Stimulated activated CD8-positive, alpha-beta memory T cell treated with anti-CD3 and anti-CD28 coated beads, Interleukin-2, amount 100 ng/mL, for 1 hour (primary cell): ENCODE measurements at places on chromosomes 12 and 14.

GRCh38 chr12:132471011-132471857 is 18.7 kb upstream of the FBRSL1 start:
- DNase-seq: no peak

- DNase-seq: peak; percentile 71
Observed at GRCh38 chr12:105330283-105330930, at the start of gene C12orf75. Gene C12orf75, plus strand, starts transcription at chr12:105330691. Its CDS starts 201 bp downstream, at chr12:105330892.

DNA sequence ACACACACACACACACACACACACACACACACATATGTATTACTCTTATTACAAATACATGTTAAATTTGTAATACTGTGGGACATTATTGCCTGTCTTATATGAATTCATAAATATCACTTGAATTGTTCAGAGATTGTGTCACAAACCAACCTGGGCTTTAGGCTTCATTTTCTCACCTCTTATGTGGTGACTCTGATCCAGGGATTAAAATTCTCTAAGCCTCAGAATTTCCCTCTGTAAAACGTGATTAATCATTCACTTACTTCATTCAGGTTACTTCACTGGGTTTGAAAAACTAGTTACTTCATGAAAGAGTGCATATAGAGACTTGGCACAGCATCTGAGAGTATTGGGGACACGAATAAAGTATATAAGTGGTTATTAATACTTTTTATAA is 240.3 kb upstream of the PDZRN4 start:
- DNase-seq: no peak

DNA sequence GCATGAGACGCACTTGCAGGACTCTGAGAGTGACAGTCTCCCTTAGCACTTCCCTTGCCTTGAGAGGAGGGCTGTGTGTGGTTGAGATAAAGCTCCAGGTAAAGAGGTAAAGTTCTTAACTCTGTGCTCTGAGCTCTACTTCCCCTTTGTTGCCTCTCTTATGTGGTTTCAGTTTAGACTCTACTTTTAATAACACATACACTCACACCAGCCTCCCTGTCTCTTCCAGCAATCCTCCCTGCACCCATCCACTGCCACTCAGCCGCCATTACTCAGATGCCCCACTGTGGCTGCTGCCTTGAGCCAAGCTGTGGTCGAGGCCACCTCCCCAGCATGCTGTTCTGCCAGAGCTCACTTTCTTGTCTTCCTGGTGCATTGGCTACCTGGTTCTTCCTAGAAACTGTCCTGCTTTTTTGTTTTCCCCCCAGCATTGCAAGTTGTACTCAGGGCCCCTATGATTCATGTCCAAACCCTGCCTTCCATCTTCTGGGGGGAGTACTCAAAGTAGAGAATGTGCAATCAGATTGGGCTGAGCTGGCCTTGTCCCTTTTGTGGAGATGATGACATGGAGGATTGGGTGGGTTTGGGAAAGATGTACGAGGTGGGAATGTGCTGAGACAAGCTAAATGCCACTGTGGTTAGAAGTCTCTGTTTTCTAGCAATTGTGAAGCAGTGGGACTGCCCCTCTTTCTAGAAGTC is 115.5 kb upstream of the PARP11 start:
- no peak for DNase-seq

GRCh38 chr14:60684203-60684602 is 34.9 kb upstream of the SIX1 start:
- DNase-seq: no peak

DNA sequence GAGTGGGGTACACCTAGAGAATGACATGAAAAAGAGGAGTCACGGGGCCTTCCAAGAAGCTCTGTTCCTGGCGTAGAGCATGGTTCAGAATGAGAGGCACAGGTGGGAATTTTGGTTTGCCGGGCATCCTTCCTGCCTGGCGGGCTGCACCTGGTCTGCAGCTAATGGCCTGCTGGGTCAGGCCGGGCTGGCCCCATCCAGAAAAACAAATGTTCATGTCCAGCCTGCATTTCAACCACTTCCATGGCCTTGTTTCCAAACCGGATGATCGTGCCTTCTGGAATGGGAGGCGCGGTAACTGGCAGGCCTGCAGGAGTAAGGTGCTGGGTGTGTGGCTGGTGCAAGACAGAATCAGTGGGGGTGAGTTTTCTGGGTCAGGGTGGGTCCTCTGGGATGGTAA is 14.4 kb downstream of the TEAD4 start:
- no peak for DNase-seq

DNA sequence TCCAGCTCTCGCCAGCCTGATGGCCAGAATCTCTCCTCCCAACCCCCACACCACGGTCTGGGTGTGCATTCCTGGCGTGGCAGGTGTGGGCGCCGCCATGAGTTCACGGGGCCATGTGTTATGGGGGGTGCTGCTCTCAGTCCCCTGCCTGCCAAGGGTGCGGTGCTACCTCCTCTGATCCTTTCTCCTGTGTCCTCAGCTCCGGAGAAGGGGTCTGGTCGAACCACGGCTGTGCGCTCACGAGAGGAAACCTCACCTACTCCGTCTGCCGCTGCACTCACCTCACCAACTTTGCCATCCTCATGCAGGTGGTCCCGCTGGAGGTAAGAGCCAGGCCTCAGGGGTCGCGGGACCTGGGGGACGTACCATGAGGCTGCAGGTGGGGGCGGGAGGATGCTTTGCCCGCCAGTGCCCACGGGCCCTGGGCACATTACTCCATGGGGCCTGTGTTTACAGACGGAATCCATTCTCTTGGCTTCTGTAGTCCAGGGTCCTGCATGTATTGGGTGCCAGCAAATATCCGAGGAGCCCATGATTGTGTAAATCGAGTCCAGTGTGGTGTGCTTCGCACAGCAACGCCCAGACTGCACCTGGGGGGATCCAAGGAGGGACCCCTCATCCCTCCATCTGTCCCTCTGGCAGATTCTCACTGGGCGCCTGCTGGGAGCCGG is 130.8 kb downstream of the ADGRD1 start:
- DNase-seq: no peak

DNA sequence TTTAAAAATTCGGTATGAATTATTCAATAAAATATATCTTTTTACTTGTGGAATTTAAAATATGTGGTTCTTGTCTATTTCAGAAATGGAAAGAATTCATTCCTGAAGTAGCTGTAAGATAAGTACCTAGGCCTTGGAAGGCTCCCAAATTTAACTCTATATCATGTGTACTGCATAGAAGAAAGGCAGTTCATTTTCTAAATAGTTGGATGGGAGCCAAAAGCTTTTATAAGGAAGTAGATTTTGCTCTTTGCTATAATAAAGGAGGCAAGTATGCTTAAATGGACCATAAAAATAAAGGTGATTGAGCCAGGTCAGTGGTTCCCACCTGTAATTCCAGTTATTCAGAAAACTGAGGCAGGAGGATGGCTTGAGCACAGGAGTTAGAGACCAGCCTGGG is 187.5 kb downstream of the ATXN7L3B start:
- no peak for DNase-seq

- DNase-seq: no peak
Observed at GRCh38 chr12:94792693-94793092, 142.3 kb upstream of the TMCC3 start.

GRCh38 chr12:46743456-46743855 is 82.3 kb downstream of the SLC38A4 start:
- no peak for DNase-seq
